ENCODE measurements at places on chromosomes 12 and 14.

GRCh38 chr12:31965090-31965489 lies 5.9 kb downstream of the RESF1 start:
- DNase-seq: no peak

DNA sequence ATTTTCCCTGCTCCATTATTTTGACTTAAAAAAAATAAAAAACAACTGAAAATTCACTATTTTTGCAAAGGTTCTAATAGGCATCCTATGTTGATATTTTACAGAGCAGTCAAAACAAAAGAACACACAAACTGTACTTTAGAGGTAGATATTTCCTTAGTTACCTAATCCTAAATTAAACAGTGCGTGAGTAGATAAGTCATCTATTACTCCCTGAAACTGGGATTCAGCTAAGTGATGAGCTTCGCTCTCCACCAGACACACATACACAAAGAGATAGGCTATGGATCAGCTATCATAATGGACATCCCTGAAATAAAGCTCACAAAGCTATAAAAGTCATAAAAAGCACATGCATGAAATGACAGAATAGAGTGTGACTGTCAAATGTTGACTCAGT lies 398.7 kb downstream of the SOX5 start:
- no peak for DNase-seq

GRCh38 chr14:99829450-99829849 lies 36.2 kb downstream of the EML1 start:
- DNase-seq: no peak

DNA sequence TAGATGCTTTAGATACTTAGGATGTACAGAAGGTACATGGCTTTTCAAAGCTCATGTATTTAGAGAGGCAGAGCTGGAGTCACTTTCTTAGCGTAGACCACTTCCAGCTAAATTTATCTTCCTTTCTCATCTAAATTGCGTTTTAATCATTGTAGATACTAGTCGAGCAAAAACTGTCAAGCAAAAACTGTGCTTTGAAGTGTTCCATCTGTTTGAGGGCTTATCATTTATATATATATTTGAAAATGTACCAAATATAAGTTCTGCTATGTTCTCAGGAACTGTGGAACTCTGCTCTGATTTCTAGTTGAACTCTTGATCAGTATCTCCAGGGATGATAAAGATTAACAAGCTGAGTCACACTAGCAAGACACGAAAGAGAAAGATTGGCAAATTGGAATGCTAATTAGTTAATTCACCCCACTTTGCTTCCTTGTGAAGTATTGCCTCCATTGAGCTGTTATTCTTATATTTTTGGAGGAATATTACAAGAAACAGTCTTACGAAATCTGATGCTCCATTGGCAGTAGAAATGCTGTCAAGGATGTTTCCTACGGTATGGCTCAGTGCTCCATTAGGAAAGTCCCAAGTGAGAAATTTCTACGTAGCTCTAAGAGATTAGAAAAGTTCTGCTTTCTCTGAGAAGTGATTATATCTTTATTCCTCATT lies 310.7 kb downstream of the AEBP2 start:
- no peak for DNase-seq

DNA sequence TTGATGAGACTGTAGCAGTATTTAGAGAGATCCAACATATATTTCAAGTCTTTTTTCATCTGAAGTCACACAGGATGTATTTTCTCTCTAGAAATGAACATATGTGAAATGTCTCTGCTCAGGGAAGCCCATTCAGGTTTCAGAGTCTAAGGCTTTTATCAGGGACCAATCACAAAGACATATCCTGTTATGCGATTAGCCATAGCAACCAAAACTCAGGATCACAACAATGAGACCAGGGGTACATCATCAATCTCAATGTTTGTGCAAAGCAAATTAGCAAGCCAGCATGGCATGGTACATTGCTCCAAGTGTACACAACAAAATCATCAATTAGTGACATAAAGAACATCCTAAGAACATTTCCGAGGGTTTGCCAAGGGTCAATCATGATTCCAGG lies 99.2 kb upstream of the AMN1 start:
- no peak for DNase-seq

- no peak for DNase-seq
These were observed 94.1 kb downstream of the NINJ2 start for GRCh38 chr12:569091-569676.

DNA sequence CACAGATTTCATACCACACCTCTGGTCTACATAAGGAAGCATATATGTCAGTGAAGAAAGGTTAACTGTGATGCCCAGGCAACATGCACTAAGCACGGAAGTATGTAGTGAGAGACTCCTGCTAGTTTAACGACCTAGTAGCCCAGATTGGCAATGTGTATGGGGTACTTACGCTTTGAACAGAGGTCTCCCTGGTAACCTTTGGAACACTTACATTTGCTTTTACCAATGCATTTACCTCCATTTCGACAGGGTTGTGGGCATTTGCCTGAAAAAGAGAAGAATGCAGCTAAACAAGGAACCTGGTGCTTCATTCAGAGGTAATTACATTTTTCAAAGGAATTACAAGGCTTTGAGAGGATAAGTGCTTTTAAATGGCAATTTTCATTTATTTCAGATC lies 65.2 kb downstream of the WIF1 start:
- DNase-seq: no peak

- no peak for DNase-seq
These were observed 4.0 kb upstream of the NUAK1 start for GRCh38 chr12:106142591-106143261.

DNA sequence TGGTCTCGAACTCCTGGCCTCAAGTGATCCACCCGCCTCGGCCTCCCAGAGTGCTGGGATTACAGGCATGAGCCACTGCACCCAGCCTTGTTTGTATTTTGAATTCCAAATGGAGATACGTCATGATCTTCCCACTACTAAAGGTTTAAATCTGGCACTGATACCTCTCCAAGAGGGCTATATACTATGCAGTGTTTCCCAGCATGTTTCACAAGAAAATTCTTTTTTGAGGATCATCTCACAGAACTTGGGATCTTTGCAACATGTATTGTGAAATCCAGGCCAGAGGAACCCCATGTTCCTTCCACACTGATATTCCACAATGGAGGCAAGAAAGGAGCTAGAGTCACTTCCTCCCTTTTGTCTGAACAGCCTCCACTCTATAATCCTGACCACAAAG lies 112.7 kb downstream of the NT5DC3 start:
- DNase-seq: no peak

DNA sequence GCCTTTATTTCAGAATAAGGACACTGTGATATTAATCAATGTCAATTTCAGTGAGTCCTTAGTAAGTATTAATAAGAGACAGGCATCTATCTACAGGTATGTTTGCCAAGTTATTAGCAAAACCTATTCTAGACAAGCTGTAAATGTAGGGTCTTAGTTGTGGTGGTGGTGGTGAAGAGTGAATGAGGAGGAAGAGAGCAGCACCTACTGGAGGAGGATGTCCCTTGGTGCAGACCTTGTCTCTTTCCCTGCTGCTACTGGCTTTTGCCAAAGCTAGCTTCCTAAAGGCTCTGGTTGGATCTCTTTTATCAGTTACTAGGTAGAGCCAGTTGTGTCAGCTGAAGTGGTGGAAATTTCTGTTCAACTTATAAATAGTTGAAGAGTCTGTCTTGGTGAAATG lies 304.8 kb upstream of the ATP2B1 start:
- DNase-seq: no peak

DNA sequence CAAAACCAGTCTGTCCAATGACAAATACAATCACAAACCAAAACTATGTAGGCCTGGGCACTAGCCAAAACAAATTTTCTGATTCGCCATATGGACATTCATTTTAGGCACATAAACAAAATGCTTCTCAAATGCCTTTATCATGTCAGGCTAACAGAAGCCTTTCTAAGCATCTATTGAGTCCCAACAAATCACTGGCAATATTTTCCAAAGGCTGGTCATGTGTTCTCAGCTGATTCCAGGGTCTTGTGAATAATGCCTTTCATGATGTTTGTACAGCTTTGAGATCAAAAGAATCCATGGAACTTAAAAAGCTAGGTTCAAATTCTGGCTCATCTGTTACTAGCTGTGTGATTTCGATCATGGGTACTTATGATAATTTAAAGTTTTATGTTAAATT lies 16.1 kb downstream of the FSCB start:
- no peak for DNase-seq

GRCh38 chr14:105866841-105867321 lies 340.5 kb downstream of the TMEM121 start:
- DNase-seq: no peak

DNA sequence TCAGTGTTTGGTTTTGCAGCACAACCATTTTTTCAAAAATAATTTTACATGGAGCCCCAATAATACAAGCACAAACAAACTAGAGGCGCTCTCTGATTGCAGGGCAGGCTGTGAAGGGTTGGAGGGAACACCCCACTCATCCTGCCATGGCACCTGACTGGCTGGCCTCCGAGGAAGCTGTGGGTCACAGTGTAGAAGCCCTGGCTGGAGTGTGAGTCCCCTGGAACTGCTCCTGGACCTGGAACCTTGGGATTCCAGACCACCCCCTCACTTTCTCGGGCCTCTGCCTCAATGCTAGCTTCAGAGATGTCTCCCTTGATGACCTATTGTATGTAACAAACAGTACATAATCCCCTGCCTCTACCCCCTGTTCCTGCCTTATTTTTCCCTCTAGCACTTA lies 14.8 kb upstream of the SERPINA12 start:
- no peak for DNase-seq

- no peak for DNase-seq
These were observed 62.1 kb downstream of the TNFAIP2 start for GRCh38 chr14:103185051-103186029.

GRCh38 chr12:69321351-69321750 lies 26.8 kb upstream of the LYZ start:
- DNase-seq: no peak

DNA sequence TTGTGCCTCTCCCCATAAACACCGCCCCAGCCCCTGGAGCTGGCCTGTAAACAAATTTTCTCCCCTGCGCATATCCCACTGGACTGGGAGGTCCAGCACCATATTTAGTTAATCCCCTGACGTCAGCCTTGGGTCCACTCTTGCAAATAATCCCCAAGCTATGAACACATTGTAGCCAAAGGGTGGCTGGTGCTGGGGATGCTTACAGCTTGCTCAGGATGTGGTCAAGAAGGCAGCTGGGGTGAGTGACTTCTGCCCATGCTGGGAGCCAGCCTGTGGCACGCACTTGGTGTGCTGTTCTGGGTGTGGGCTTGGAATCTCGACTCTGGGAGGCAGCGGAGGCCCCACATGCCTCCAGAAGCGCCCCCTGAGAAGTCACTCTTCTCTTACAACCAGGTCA lies 32.1 kb downstream of the CMKLR1 start:
- DNase-seq: no peak

DNA sequence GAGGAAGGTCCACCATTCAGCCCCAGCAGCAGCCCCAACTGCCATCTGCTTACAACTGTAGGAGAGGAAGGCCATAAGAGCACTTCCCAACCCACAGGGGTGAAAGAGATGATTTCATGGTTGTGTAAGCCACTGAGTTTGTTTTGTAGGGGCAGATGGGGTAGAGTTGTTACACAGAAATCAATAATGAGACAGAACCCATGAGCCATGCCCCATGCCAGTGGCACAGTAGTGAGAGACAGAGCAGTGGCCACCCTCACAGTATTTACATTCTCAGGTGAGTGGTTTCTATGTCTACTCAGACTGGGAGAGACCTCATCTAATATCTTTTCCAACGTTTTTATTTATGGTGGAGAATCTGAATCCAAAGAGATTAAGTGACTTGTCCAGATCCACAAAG lies 68.6 kb downstream of the NUAK1 start:
- DNase-seq: no peak

- DNase-seq: no peak
These were observed 4.6 kb upstream of the JAG2 start for GRCh38 chr14:105173145-105173544.

- no peak for DNase-seq
These were observed 117.6 kb upstream of the GARIN6 start for GRCh38 chr12:99529966-99530365.

- DNase-seq: no peak
These were observed 991 bp upstream of the RCOR1 start for GRCh38 chr14:102591372-102591943.

DNA sequence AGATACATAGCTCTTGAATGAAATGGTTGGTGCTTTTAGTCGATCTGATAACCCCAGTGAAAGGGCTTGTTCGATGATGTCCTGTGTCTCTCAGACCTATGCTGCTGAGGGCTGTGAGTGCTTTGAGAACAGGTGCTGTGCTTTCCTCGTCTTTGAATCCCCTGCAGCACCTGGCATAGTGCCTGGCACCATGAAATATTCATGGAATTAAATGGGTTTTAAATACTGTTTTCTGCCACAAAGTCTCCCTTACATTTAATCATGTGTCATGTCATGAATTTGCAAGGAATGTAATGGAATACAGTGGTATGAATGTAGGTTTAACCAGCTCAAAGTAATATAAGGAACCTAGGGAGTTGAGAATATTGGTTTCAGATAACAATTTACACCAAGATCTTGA lies 220.5 kb upstream of the PRICKLE1 start:
- DNase-seq: no peak

GRCh38 chr12:106914796-106915634 lies 40.7 kb upstream of the TMEM263 start:
- no peak for DNase-seq

DNA sequence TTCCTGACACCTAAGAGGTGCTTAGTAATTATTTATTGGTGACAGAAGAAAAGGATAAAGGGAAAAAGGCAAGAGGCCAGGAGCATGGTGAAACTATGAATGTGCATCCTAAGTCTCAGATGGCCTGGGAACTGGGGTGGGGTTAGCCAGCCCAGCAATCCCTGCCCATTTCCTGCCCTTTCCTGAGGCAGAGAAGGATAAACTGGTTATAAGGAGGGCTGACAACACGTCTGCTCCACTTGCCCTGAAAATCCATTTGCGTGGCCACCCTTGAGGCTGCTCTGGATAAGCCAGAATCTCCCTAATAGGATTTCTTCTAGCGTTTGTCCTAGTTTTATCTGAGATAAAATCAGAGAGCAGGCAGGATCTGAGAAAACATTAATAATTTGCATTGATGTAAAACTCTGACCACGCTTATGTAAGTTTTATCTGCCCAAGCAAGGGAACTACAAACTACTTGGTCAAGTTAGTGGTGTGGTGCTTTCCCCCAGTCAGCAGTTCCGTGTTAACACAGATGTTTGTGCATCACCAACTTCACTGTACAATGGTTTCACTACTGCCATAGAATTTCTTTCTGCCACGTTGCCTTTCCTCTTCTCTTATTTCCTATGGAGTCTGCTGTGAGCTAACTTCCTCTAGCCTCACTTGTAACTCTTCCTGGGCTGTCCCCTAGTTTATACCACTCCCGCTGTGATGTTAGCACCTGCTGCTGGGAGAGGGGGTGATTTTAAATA lies 392.7 kb downstream of the RPS29 start:
- DNase-seq: no peak
